Hair follicular keratinocyte (primary cell): ENCODE measurements at places on chromosomes 12 and 14. TPM values are rescaled to one million over a fixed set of nuclear protein-coding genes. Genes with fewer than 3 reads are reported as not detected.

The GPRC5A gene
- 1.2 and 1.4 TPM in 2 replicates for total RNA-seq

The ADSS1 gene
- total RNA-seq = 0.91 and 5.7 TPM in 2 replicates

The RAB15 gene
- 0.08 and 0.30 TPM in 2 replicates for total RNA-seq

The ATP5MC2 gene
- total RNA-seq = 326 and 343 TPM in 2 replicates

The IL31 gene
- total RNA-seq = not detected in 2 replicates

The DDN gene
- total RNA-seq = 0.19 and 0.23 TPM in 2 replicates

The ST8SIA1 gene
- 2.1 and 4.7 TPM in 2 replicates for total RNA-seq

The ERP27 gene
- total RNA-seq = 0.08 and 0.19 TPM in 2 replicates

The TSPAN11 gene
- 0.08 TPM in 1 of 2 replicates, not detected in the other for total RNA-seq

The NANOG gene
- total RNA-seq = not detected in 2 replicates

The HPD gene
- total RNA-seq = not detected in 2 replicates

The EDDM3A gene
- total RNA-seq = not detected in 2 replicates

The MYO1H gene
- not detected in 2 replicates for total RNA-seq

The CD69 gene
- not detected in 2 replicates for total RNA-seq

The OR10A7 gene
- total RNA-seq = not detected in 2 replicates

The FSCB gene
- not detected in 2 replicates for total RNA-seq

The KRT78 gene
- 0.04 and 0.16 TPM in 2 replicates for total RNA-seq

The ZNF26 gene
- total RNA-seq = 1.8 and 3.9 TPM in 2 replicates

The NID2 gene
- total RNA-seq = 0.23 and 1.6 TPM in 2 replicates

The LHX5 gene
- total RNA-seq = 0.15 and 1.2 TPM in 2 replicates

The PMEL gene
- 1.8 and 3.4 TPM in 2 replicates for total RNA-seq

The SOCS2 gene
- 24.1 and 35.1 TPM in 2 replicates for total RNA-seq

The C1S gene
- 1.9 and 6.0 TPM in 2 replicates for total RNA-seq

The GLIPR1 gene
- 3.4 and 7.4 TPM in 2 replicates for total RNA-seq

The SMCO2 gene
- total RNA-seq = 0.31 TPM in 1 of 2 replicates, not detected in the other

The TPH2 gene
- total RNA-seq = not detected in 2 replicates

The PRR4 gene
- 0.31 TPM in 1 of 2 replicates, not detected in the other for total RNA-seq

The ACSM4 gene
- not detected in 2 replicates for total RNA-seq

The OAS1 gene
- 0.91 and 6.0 TPM in 2 replicates for total RNA-seq

The GALNT16 gene
- total RNA-seq = not detected in 2 replicates

The EGLN3 gene
- total RNA-seq = 1.7 and 1.8 TPM in 2 replicates

The CABP1 gene
- 0.30 TPM in 1 of 2 replicates, not detected in the other for total RNA-seq

The TPPP2 gene
- total RNA-seq = not detected in 2 replicates

The CACNA2D4 gene
- 0.16 TPM in 1 of 2 replicates, not detected in the other for total RNA-seq

The MYBPC1 gene
- total RNA-seq = not detected in 2 replicates

The NKX2-1 gene
- not detected in 2 replicates for total RNA-seq

The PRORP gene
- 56.6 and 58.0 TPM in 2 replicates for total RNA-seq

The KIF26A gene
- 0.08 and 0.38 TPM in 2 replicates for total RNA-seq

The DPY19L2 gene
- 0.70 and 2.9 TPM in 2 replicates for total RNA-seq

The RBP5 gene
- not detected in 2 replicates for total RNA-seq

The TAS2R42 gene
- not detected in 2 replicates for total RNA-seq

The ITGA7 gene
- total RNA-seq = 0.08 TPM in 2 replicates

The CLEC4C gene
- total RNA-seq = not detected in 2 replicates

The LMNTD1 gene
- not detected in 2 replicates for total RNA-seq

The CRIP1 gene
- 0.16 TPM in 1 of 2 replicates, not detected in the other for total RNA-seq

The POMT2 gene
- 10.4 and 11.8 TPM in 2 replicates for total RNA-seq

The KRT71 gene
- not detected in 2 replicates for total RNA-seq

The GLIPR1L2 gene
- total RNA-seq = 0.47 and 0.57 TPM in 2 replicates

The SERPINA1 gene
- total RNA-seq = 2.8 and 18.9 TPM in 2 replicates

The NUAK1 gene
- total RNA-seq = 4.8 and 10.7 TPM in 2 replicates
